ENCODE measurements at places on chromosomes 3 and 15.
A peak's percentile ranks its signal among the peaks of the same experiment; 100 is the strongest.

- no peak for DNase-seq
Measured at GRCh38 chr3:100206687-100207086, 54.1 kb upstream of the TBC1D23 start.

GRCh38 chr3:37700466-37701248, 161.0 kb upstream of the CTDSPL start:
- DNase-seq = no peak

- DNase-seq = peak; percentile 60
Measured at GRCh38 chr3:141243271-141243707, 11.7 kb downstream of the PXYLP1 start.

- DNase-seq = peak; percentile 26
Measured at GRCh38 chr15:64046421-64047153, at the start of gene DAPK2. Gene DAPK2, minus strand, starts transcription at chr15:64046485. Its CDS starts 6,224 bp downstream, at chr15:64040261.

DNA sequence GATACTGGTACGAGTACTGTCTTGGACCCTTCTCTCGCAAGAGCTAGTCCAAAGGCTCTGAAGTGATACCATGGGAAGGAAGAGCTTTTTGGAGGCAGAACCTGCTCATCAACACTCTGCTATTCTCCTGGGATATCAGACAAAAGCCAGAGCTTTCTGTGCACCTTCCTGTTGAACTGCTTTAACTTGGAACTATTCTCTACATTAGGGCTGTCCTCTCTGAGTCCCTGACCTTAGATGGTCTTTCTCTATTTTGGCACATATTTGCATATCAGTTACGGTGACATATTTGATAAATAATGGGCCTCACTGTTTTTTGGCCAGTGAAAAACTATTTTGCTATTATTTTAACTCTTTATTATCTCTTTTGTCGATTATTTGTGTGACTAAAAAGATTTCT, 146.9 kb downstream of the TIGIT start:
- no peak for DNase-seq

- peak; percentile 42 for DNase-seq
Measured at GRCh38 chr15:41161336-41161735, 45.3 kb upstream of the INO80 start.

DNA sequence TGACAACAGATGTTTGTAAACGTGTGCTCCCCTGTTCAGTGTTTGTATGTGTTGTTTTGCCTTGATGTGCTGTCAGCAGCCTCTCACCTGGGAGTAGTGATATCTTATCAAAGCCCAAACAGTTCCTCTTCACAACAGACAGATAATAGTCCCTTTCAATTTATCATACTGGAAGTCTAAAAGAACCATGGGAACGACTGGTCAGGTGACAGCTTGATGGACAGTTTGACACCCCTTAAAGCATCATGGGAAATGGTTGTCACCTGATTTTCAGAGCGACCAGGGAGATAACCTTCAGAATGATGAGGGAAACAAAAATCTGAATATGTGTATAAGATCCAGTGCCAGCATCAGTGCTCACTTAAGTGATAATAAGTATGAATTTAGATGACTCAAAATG, 146.3 kb upstream of the SOX2 start:
- DNase-seq = no peak

DNA sequence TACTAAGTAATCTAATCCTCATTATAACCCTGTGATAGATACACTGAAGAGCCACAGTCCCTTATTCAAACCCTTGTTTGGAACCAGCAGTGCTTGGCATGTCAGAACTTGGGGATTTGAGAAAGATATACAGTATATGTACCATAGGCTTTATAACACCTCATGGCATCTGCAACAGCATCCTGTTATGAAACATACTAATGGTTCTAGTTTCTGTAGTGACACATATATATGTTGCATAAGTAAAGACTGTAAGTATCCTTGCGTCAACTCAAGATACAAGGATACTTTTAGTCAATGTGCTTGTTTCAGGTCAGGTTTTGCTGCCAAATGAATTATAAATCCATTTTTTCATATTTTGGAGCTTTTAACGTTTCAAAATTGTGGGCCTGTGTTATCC, 58.5 kb downstream of the CCNL1 start:
- no peak for DNase-seq

DNA sequence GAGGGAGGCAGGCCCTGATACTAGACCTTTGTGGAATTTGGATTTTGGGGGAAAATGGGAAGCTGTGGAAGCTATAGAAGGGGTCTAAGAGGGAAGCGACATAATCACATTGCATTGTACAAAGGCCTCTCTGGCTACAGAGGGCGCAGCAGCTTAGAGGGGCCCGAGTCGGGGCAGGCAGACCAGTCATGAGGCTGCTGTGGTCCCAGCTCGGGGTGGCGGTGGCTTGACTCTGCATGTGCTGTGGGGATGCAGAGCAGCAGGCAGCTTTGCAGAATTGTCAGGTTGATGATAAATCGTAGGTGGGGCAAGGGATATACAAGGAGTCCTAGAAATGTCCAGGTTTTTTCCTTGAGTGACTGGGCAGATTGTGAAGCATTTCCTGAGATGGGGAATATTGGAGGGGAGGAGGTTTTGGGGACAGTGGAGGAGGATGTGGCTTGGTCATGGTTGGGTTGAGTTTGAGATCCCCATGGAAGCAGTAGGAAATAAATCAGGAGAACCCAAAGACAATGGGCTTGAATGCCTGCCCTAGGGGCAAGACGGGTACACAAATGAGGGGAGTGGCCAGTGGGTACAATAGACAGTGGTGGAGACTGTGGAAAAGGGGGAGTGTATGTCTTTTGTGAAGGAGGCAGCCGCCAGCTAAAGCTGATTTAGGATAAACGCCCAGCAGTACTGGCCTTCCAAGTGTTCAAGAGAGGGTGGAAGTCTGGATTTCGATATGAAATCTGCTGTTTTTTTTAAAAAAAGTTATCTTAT, 94.1 kb downstream of the HMG20A start:
- DNase-seq = no peak

- no peak for DNase-seq
Measured at GRCh38 chr3:23867838-23868237, 49.0 kb downstream of the NKIRAS1 start.

DNA sequence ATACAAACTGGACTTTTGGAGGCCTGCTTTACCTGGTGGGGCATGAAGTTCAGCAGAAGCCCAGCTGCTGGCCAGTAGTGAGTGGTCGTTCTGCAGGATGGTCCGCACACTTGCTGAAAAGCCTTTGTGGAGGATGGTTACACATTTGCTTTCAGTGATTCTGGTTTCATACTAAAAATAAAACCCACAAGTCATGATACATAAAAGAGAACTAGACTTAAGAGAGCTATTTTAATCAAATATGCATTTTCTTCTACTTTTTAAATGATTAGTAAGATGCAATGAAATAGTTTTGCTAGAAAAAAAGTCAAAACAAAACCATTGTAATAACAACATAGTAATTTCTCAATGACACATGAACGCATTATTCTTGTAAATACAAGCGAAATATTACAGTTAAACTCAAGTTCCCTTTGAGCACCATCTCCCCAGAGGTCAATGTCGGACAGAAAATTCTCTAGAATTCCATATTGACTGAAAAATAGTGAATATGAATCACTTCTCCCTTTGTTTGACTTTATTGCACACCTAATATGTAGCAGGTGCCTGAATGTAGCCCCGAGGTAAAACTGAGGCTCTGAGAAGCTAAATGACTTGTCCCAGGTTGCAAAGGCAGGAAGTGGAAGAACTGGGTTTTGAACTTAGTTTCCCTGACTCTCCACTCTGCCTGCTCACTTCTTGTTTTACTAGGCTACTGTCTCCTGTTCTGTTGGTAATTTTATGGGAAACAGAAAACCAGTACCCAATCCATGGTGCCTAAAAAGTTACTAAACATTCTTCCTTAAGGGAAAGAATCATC, 8.3 kb downstream of the IL5RA start:
- no peak for DNase-seq

DNA sequence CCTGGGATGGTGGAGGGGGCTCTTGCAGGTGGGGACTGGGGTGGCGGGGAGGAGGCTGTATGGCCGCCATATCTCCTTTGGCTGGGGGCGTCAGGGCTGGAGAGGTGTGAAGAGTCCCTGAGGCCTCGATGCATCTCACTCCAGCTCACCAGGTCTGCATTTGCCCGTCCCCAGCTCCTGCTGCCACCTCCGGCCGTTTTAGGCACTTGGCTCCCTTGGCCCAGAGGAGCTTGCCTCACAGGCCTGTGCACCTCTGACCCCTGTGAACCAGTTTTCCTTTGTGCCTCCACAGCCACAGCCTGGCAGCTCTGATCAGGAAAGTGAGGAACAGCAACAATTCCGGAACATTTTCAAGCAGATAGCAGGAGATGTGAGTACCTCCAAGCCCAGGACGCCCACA, 49.7 kb downstream of the CAPN3 start:
- DNase-seq = no peak

DNA sequence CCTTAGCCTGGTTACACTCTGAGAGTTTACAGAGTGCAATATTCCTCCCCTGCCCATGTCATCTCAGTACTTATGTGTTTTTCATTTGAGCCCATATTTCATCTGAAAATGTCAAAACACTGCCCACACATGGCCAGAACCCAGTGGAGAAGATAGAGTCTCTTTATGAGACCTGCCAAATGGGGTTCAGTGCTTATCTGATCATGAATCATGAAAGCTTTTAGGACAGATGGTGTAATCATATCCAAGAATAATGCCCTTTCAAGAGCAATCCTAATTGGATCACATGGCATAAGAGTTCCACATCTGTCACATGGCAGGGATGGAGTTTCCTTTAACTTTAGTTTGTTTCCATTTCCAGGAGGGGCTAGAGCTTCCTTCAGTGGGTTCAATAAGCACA, 77.2 kb upstream of the AGBL1 start:
- DNase-seq = peak; percentile 40

- no peak for DNase-seq
Measured at GRCh38 chr3:157157836-157158235, 2.1 kb downstream of the CCNL1 start.

- DNase-seq = peak; percentile 90
Measured at GRCh38 chr3:141294848-141295247, 63.2 kb downstream of the PXYLP1 start.

DNA sequence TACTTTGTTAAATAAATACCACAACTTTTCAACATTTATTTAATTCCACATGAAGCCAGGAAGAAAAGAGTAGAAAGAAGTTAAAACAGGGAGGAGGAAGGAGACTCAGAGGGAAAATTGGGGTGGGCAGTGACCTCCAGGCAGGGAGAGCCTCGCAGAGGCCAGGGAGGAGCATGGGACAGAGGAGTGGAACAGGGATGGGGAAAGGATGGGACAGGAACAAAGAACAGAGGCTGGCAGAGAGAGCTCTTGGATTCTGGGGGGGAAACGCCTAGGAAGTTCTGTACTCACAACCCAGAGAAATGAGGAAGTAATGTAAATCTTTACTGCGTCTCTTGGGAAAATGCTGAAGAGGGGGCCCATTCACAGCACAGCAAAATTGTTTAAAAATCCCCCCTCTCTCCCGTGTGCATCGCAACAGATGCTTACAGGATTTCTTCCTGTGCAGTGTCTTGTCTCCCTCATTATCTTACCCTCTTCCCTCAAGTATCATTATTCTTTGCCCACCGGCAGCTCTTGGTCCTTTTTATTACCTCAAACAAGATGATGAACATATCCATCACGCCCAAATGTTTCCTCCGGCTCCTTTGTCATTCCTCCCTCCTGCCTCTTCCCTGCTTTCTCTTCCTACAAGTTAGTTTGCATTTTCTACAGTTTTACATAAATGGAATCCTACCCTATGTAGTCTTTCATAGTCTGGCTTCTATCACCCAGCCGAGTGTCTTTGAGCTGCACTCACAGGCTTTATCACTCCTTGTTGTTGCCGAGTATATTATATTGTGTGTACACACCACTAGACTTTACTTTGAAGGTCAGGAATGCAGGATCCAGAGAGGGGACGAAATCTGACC, 65.5 kb downstream of the ARHGAP31 start:
- no peak for DNase-seq

GRCh38 chr15:34133511-34133910, 31.6 kb downstream of the PGBD4 start:
- no peak for DNase-seq

- no peak for DNase-seq
Measured at GRCh38 chr3:186638259-186638658, 1.9 kb upstream of the FETUB start.

DNA sequence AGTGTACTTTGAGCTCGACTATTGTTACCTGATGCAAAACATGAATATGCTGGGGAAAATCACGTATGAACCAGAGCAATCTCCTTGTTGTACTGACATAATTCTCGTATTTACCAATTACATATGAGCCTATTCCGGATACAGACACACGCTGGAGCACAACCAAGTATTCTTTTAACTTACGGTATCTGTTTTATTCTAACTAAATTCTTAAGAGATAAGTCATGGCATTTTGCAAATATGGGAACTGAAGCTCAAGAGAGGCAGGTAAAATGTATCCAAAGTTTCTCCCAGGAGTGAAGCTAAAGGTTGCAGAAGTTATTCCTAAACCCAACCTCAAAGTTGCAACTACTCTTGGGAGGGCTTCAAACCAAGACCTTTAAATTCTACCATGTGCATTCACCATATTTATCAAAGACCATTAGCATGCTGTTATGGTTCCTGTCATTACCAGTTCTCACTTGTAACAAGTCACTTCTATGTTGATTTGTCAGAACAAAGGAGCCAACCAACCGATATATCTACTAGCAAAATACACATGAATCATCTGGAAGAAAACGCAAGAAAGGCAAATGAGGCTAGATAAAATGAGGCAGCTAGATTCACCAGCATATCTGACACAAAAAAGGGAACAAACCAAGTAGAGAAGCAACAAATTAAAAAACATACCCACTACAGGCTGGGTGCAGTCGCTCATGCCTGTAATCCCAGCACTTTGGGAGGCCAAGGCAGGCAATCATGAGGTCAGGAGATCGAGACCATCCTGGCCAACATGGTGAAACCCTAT, 17.8 kb downstream of the TBL1XR1 start:
- no peak for DNase-seq

GRCh38 chr3:75863878-75864277, 78.5 kb upstream of the ZNF717 start:
- no peak for DNase-seq

DNA sequence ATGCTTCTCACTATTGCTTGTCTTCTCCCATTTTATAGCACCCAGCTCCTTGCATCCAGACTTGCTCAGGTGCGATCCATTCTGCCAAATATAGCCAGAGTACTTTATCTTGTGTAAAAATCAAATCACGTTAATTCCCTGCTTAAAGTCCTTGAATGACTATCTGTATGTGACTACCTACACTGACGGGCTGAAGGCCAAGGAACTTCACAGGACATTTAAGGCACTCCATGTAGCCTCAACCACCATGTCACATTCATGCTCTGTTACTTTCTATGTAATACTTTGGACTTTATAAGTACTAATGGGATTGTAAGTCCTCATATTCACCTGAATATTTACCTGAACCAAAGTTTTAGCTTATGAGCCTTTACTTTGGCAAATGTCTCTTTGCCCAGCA, 489.9 kb downstream of the MECOM start:
- no peak for DNase-seq

DNA sequence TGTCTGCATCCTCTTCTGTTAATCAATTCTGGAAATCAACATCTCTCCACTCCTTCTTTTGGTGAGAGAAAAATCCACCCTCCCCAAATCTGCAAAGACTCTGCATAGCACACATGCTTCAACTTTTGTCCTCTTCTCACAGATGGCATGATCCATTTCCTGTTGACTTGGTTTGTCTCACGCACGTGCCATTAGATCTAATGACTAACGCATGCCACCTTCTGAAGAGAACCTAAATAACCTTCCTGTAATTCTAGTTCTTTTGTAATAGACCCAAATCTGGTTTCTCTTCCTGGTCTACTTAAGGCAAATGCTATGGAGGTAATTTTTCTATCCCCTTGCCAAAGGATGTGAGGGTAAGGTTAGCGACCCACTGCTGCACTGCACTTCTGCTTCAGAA, 51.0 kb upstream of the ATOSA start:
- DNase-seq = peak; percentile 21

GRCh38 chr15:28955160-28955992, 69.6 kb downstream of the APBA2 start:
- DNase-seq = peak; percentile 81
